AG20443 (cell line): ENCODE measurements at places on chromosomes 7 and 10.

DNA sequence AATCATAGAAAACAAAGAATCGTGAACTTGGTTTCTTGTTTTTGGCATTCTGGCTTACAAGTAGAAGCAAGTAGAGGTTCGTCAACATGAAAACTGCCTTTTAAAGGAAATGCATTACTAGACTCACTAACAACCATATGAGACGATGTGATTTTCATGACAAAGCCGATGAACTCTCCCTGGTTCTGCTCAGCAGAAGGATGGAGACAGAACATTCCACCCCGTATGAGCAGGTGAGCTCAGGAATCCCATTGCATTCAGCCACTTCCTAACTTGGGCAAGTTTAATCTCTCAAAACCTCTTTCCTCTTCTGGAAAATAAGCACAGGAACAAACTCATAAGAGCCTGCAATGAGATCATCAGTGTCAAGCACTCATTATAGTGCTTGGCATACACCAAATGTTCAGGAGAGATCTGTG lies 57.4 kb upstream of the SVIL start:
- DNase-seq, result no peak

- peak; percentile 20 for DNase-seq
Measured at GRCh38 chr7:158771213-158771834, 58.0 kb downstream of the ESYT2 start.

- DNase-seq, result no peak
Measured at GRCh38 chr7:33728873-33729551, 176.3 kb upstream of the BMPER start.

- no peak for DNase-seq
Measured at GRCh38 chr7:80520199-80520598, 8.3 kb upstream of the GNAT3 start.

GRCh38 chr7:155456738-155457543 lies 988 bp upstream of the EN2 start:
- peak; percentile 93 for DNase-seq

DNA sequence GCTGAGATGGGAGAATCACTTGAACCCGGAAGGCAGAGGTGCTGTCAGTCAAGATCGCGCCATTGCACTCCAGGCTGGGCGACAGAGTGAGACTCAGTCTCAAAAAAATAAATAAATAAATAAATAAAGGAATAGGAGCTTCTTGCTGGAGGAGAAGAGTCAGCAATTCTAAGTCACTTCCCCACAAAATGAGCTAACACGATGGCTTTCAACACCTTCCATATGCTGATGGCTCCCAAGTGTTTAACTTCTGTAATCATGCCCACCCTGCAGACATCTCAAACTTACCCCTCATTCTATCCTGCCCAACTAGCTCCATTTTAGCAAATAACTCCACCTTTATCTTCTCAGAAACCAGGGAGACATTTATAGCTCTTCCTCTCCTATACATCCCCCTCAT lies 21.2 kb downstream of the PSAP start:
- no peak for DNase-seq
